ENCODE measurements at places on chromosomes 3 and 15. TPM values are rescaled to one million over a fixed set of nuclear protein-coding genes. Genes with fewer than 3 reads are reported as not detected.

DNA sequence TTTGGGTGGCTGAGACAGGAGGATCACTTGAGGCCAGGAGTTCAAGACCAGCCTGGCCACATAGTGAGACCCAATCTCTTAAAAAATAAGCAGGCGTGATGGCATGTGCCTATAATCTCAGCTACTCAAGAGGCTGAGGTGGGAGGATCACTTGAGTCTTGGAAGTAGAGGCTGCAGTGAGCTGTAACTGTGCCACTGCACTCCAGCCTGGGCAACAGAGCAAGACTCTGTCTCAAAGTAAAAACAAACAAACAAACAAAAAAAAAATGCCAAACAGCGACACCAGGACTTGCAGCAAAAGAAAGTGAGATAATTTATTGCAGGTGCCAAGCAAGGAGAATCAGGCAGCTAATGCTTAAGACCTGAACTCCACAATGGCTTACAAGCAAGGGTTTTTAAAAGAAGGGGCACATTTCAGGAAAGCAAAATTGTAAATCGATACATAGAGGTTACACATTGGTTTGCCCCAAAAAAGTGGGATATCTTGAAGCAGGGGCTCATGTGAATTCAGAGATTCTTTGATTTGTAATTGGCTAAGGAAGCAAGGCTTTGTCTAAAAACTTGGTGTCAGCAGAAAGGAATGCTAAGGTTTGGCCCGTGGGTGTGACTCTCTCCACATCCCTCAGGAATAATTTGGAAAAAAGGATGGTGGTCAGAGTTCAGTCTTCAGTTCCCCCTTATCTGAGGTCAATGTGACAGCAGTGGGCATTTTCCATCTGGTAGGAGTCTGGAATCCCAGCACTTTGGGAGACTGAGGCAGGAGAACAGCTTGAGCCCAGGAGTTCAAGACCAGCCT is 5.2 kb upstream of the MPI start:
- DNase-seq = no peak

GRCh38 chr3:178480795-178481194 is 55.4 kb upstream of the KCNMB2 start:
- DNase-seq = no peak

GRCh38 chr3:45462522-45463265 is 74.3 kb downstream of the LARS2 start:
- no peak for DNase-seq

The PIGZ gene
- total RNA-seq = 5.4 TPM

GRCh38 chr3:46878781-46879436 is 1.4 kb downstream of the PTH1R start:
- DNase-seq = no peak

The GADL1 gene
- total RNA-seq = 0.27 TPM

The DPPA2 gene
- total RNA-seq = not detected

DNA sequence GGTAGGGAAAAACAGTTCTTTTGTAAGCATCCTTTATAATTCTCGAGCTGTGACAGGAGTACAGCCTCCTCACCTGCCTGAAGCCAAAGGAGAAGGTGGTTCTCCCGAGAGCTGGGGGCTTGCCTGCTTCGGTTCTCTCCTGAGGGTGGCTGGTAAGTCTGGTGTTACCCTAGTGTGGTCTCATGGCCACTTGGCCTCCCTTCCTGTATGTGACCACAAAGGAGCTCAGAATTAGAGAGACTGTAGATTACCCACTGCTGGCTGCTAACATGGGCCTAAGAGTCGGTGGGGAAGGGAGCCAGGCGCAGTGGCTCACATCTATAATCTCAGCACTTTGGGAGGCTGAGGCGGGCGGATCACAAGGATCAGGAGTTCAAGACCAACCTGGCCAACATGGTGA is 12.6 kb downstream of the PDHB start:
- no peak for DNase-seq

The PTPN9 gene
- 45.3 TPM for total RNA-seq

- no peak for DNase-seq
Observed at GRCh38 chr3:153463895-153464294, 301.9 kb downstream of the RAP2B start.

- DNase-seq = no peak
Observed at GRCh38 chr3:114855839-114856238, 291.2 kb downstream of the ZBTB20 start.

GRCh38 chr15:81534124-81534523 is 160.1 kb upstream of the TMC3 start:
- DNase-seq = no peak

DNA sequence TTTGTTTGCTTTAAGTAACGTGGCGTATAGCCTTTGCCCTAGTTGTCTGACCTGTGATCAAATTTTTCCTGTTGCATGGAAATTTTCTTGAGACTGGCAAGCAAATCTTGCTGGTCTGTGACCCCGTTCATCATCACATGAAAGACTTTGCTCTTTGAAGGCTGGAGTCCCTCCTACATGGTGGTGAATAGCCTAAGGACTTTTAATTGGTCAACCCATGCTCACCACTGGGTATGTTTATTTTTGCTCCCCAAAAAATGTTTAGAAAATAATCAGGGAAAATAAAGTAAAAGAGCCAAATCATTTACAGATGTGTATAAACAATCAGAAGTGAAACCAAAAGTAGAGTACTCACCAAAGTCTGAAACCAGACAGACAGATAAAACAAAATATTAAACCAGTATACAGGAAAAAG is 1075.3 kb upstream of the ALCAM start:
- DNase-seq = no peak

The UBA3 gene
- 52.8 TPM for total RNA-seq

The EFCC1 gene
- 1.6 TPM for total RNA-seq

DNA sequence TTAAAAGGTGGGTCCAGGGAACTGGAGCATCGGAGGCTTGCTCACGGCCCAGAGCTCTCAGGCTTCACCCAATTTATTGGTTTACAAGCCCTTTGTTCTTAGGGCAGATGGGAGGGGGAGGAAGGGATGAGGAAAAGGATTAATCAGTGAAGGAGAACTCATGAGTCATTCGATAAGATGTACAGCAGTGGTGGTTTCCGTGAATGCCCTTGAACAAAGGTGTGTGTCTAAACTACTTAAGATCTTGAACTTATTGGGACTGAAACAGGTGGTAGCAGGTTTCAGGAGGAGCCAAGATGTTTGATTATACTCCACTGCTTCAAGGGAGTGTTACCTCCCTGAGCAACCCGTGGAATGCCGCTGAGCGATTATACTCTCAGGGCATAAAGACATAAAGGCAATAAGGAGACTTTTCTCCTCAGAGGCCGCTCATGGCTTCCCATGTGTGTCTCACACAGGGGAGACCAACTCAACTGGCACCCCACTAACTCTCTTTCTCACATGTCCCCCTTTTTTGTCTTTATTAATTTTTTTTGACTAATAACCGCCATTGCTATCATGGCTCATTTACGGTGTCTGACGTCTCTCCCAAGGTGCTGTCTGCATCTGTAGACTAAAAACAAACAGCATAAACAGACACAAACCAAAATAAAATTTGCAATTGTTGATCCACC is 17.3 kb upstream of the SLC28A2 start:
- DNase-seq = no peak

DNA sequence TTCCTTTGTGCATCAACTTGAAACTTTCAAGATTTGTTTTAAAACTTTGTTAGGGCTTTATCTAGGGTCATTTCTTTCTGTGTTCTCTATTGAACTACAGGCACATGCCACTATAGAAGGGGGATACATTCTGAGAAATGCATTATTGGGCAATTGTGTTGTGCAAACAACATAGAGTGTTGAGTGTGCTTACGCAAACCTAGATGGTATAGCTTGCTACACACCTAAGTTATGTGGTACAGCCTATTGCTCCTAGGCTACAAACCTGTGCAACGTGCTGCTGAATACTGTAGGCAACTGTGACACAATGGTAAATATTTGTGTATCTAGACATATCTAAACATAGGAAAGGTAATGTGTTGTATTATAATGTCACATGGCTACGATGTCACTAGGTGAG is 33.0 kb upstream of the KLF13 start:
- DNase-seq = no peak

- no peak for DNase-seq
Observed at GRCh38 chr15:99745370-99746086, 12.3 kb upstream of the LYSMD4 start.

GRCh38 chr3:46462111-46462510 is 2.6 kb downstream of the LTF start:
- no peak for DNase-seq

GRCh38 chr15:27070841-27071240 is 99.9 kb downstream of the GABRG3 start:
- no peak for DNase-seq

The FRMD4B gene
- 48.6 TPM for total RNA-seq

DNA sequence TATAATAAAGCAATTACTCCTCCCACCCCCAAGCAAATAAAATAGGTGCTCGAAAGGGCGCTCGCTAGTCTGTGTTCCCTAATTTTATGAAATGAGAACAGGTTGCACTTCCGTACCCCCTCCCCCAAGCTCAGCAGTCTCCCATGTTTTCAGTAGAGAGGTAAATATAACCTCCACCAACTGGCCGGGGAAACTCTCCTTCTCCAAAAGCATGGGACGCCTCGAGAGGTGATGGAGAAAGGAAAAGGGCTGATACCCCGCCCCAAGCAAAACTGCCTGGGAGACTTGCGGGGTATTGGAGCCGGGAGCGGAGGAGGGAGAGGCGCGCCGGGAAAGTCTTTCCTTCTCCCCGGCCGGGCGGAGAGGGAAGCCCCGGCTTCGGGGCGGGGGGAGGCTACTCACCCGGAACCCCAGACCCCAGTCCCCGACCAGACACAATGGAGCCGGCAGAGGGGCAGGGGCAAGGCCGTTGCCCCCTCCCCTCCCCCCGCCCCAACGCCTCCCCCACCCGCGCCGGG is 605 bp downstream of the DCUN1D1 start:
- DNase-seq = no peak

GRCh38 chr15:84817466-84818081 is 418 bp downstream of the ALPK3 start:
- no peak for DNase-seq

- DNase-seq = no peak
Observed at GRCh38 chr3:113214917-113215595, 3.7 kb downstream of the BOC start.

- DNase-seq = no peak
Observed at GRCh38 chr15:59199626-59200465, 6.8 kb upstream of the LDHAL6B start.

DNA sequence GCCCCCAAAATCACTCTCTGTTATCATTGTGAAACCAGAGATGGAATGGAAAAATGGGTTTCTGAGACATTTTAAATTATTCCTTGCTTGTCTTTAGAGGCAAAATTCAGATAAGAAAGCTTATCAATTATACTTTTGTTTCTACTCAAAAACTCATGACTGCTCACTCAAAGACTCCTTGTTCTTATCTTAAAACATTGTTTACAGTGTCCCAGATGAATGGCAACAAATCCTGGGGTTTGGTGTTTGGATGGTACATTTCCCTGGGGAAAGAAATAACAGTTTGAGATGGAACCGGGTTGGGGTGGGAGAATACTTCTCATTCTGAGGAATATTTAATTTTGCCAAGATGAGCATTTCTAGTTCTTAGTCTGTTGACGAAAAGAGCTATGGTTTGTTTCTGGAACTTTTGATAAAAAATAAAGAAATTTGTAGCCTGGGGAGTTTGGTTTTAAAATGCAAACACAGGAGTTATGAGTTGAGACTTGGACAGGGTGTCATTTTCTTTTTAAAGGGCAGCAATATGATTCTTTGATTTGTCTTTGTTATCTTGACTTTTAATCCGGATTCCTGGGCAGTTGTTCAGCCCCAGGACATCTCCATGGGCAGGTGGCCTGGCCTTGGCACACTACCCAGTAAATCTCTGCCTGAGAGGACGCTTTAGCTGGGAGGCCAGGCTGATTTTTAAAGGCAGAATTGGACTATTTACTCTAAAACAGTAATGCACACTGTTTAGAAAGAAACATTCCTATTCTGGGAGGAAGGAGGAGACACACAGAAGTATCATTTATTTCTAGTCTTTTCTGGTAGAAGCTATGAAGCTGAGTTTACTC is 32.4 kb downstream of the BTD start:
- no peak for DNase-seq

The SPATA16 gene
- total RNA-seq = not detected

The CELSR3 gene
- total RNA-seq = 1.5 TPM

The GPR156 gene
- total RNA-seq = 0.98 TPM

- DNase-seq = peak; percentile 93
Observed at GRCh38 chr3:42025370-42026138, 63.7 kb upstream of the ULK4 start.

- DNase-seq = no peak
Observed at GRCh38 chr3:182921665-182922355, 58.5 kb downstream of the DCUN1D1 start.

All from sciatic nerve (tissue), 2 donors.